ENCODE measurements at places on chromosomes 16 and 17.

GRCh38 chr17:29158488-29159275 is 21.5 kb downstream of the MYO18A start:
- no peak for DNase-seq

DNA sequence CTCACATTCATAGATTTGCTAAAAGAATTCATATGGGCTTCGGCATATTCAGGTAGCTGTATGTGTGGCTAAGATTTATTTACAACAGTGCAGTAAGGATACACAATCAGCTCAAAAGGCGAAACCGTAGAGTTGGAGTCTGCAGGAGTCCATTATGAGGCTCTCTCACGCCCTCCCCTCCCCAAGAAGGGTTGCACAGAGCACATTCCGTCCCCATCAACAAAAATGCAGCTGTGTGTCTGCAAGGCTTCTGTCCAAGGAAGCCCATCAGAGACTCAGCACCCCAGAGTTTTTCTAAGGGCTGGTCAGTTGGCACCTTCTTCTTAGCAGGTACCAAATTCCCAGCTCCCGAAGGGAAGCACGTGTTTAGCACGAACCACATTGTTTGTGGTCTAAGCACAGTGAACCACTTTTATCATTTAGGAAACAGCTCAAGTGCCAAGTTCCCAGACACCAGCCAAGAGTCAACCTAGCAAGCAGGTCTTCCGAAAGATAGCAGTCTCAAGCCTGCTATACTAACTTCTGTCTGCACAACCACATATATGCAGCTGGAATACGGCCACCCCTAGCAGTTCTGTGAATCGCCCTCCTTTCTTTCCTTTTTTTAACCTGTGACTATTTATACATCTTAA is 28.5 kb upstream of the MEAK7 start:
- DNase-seq = no peak

GRCh38 chr16:11556945-11557720 is 29.6 kb downstream of the LITAF start:
- DNase-seq = no peak

GRCh38 chr16:84471966-84472365 is 32.5 kb downstream of the MEAK7 start:
- no peak for DNase-seq

- DNase-seq = no peak
These were observed 6.2 kb downstream of the RARA start for GRCh38 chr17:40315206-40315605.

DNA sequence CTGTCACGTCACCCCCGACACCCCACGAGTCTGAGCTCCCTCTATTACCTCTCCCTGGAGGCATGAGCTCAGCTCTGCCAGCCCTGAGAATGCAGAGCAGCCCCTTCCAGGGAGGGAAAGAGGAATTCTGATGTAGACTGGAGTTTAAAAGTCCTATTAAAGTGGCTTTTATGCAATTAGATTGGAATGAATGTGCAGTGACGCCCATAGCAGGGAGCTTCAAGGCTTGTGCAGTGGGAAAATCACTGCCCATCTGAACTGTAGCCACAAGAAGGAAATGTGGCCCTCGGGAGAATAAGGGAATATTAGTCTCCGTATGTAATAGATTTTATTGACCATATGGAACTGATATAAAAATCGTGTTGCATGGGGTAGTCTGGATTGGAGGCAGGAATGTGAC is 66.9 kb downstream of the ZNF423 start:
- no peak for DNase-seq

GRCh38 chr17:56393156-56393555 is 200.3 kb upstream of the NOG start:
- no peak for DNase-seq

- no peak for DNase-seq
These were observed 16.0 kb downstream of the MPRIP start for GRCh38 chr17:17058304-17058703.

DNA sequence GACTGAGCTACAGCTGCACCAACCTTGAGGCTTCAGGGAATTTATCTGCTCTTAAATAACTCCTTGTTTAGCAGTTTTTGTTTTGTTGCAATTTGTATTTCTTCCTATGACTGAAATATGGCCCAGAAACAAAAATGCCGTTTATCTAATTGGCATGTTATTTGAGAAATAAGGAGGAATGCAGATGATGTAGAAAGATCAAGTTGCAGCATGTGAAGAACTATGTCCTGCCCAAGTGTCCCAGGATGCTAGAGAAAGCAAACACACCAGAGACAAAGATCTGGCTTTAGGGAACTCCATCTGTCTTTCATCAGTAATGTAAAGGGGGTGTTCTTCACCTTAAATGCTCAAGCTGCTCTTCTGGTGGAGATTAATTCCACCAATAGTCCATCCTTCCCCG is 29.7 kb downstream of the USP31 start:
- no peak for DNase-seq

DNA sequence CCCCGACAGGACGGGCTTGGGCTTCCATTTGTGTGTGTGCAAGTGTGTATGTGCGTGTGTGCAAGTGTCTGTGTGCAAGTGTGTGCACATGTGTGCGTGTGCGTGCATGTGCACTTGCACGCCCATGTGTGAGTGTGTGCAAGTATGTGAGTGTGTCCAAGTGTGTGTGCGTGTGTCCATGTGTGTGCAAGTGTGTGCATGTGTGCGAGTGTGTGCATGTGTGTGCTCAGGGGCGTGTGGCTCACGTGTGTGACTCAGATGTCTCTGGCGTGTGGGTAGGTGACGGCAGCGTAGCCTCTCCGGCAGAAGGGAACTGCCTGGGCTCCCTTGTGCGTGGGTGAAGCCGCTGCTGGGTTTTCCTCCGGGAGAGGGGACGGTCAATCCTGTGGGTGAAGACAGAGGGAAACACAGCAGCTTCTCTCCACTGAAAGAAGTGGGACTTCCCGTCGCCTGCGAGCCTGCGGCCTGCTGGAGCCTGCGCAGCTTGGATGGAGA is 23.1 kb upstream of the ITGAX start:
- no peak for DNase-seq

- no peak for DNase-seq
These were observed 20.9 kb downstream of the HSD11B2 start for GRCh38 chr16:67451704-67452435.

GRCh38 chr16:85017151-85017550 is 5.8 kb upstream of the ZDHHC7 start:
- no peak for DNase-seq

DNA sequence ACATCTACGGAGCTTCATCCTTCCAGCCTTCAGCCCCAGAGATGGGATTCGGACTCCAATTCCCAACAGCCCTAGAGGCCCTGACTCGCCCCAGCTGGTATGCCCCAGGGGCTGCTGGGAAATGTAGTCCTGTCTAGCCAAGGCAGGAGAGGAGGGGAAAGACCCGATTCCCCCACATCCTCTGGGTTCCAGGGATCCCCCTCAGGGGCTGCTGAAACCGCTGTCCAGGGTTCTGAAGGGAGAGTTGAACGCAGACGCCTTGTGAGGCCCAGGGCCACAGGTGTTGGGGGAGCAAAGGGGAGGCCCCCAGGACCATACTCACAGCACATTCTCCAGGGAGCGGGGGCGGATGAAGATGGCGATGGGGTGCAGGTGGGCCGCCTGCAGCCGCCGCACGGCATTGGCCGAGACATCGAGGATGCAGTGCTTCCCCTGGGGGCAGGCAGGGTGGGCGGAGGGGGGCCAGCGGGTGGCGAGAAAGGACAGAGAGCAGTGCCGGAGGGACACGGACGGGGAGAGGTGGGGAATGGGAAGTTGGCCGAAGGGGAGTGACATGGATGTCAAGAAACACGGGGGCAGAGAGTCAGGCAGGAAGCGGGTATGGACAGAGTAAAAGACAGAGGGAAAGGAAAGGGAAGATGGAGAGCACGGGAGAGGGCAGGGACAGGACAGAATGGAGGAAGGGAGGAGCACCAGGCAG is 12.6 kb upstream of the ASGR1 start:
- DNase-seq = no peak

DNA sequence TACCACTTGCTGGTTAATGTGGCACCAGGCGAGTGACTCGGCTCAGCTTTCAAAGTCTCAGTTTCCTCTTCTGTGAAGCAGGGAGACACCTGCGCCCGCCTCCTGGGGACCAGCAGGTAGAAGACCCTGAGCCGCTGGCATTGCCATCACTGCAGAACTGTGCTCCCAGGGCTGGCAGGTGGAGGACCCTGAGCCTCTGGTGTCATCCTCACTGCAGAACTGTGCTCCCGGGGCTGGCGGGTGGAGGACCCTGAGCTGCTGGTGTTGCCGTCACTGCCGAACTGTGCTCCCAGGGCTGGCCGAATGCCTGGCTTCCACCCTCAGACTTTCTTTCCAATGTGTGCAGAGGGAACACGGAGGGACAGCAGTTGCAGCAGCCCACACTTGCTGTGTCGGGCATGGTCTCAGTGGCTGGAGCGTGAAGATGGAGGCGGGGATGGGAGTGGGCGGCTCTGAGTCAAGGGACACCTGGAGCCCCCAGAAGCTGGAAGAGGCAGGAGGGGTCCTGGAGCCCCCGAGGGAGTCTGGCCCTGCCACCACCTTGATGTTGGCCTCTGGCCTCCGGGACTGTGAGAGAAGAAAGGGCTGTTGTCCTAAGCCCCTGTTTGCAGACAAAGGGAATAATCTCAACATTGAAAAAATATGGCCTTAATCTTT is 75.8 kb upstream of the METTL9 start:
- DNase-seq = no peak

DNA sequence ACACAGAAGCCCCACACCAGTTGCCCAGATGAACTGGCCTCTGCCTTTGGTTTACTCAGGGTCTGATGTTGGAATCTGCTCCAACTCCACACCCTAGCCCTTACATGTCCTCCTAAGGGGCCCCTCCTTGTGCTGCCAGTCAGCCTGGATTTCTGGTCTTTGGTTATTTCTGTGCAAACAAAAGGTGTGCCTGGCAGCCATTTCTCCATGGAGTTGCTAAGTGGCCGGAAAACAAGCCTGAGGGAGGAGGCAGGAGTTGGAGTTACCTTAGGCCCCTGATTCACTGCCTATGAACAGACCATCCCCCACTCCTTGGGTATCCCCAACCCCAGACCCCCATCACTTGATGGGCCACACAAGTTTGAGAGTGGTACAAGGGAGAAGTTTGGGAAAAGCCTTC is 4.4 kb upstream of the ALKBH5 start:
- no peak for DNase-seq

DNA sequence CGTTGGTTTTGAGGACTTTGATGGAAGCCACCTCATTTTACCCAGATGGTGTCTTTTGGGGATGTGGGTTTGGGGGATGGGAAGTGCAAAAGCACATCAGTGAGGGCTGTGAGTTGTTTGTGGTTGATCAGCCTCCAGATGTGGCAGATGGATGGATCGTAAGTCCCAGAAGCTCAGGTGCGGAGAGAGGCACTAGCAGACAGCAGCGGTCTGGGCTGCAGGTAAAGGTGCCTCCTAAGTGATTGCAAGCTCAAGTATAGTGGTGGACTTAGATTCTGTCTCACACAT is 18.0 kb downstream of the HS3ST3B1 start:
- DNase-seq = no peak

- DNase-seq = no peak
These were observed 863.5 kb downstream of the KCNJ2 start for GRCh38 chr17:71032746-71033273.

DNA sequence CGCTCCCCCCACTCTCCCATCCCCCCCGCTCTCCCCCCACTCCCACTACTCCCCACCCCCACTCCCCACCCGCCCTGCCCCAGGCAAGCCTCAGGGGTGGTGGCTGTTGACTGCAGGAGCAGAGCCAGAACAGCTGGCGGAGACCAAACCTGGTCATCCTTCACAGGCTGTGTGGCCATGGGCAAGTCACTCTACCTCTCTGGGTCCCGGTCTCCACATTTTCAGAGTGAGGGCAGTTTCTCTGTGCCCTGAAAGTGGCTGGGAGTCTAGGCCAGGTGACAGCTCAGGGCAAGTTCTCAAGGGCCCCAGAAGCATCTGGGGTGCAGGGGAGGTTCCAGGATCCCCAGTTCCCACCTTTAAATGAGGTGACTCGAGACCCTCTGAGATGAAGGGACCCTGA is 15.1 kb upstream of the BAHCC1 start:
- no peak for DNase-seq

GRCh38 chr16:14241631-14242030 is 170.5 kb downstream of the MRTFB start:
- no peak for DNase-seq

- DNase-seq = no peak
These were observed 6.9 kb upstream of the SLC13A2 start for GRCh38 chr17:28466521-28467048.

DNA sequence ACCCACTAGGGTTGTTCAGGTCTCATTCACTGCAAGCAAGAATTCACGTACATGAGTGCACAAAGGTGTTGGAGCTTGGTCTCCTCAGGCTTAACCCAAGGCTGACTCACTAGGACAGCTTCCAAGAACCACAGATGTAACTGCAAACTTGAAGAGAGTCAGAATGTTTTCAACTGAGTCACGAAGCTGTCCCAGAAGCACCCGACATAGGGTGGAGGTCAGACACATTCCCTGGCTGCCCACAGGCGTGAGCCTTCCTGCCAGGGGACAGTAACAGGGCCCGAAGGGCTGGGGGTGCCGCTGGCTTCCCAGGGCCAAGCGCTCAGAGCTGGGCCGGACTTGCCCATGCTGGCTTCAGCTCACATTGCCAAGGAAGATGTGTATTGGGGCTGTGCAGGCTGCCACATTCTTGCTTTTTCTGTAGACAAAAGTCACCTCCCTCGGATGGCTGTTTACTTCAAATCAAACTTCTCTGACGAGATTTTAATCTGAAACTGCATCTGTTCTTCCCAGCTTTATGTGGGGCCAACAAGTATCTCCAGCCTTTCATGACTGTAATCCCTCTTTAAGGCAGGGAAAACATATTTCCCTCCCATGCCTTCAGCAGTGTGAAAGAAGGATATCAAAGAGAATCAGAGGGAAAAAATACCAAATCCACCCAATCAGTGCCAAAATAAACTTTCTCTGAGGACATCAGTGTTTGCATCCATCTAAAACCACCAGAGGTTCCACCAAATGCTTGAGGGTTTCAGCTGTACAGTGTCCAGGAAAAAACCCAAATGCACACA is 14.3 kb downstream of the CMTM3 start:
- no peak for DNase-seq

GRCh38 chr16:89949756-89950155 is 1.2 kb downstream of the DEF8 start:
- DNase-seq = no peak

- DNase-seq = no peak
These were observed 665 bp upstream of the ALDH3A2 start for GRCh38 chr17:19647697-19648474.

GRCh38 chr16:85924675-85925074 is 25.7 kb downstream of the IRF8 start:
- no peak for DNase-seq

DNA sequence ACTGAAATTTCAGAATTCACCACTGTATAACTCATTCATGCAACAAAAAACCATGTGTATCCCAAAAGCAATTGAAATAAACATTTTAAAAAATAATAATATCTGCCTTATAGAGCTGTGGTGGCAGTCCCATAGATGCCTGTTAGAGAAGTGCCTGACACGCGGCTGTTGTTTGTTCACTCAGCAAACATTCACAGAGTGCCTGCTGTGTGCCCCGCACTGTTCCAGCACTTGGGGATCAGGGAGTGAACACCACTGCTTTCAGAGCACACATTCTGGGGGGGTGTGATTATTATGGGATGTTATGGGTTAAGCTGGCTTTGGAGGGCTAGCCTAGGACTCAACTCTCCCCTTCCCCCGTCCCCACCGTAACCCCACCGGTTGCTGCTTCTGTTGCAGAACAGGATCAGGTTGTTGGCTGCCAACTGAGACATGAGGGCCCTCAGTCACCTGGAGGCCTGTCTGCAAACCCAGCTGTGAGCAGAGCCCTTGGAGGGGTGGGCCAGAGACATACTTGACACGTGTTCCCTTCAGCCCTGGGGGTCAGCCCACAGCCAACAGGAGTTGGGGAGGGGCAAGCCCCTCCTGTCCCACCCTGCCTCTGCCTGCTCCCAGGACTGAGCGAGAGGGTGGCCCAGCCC is 103.3 kb upstream of the CIBAR2 start:
- no peak for DNase-seq

GRCh38 chr16:4767872-4768548 is 1.0 kb upstream of the ZNF500 start:
- DNase-seq = no peak

All from stimulated activated CD8-positive, alpha-beta memory T cell treated with anti-CD3 and anti-CD28 coated beads, Interleukin-4, amount 100 ng/mL, for 1 hour (primary cell).